ENCODE measurements at places on chromosomes 5 and 9.

GRCh38 chr5:130528474-130528873 is 624.2 kb downstream of the CHSY3 start:
- no peak for DNase-seq

DNA sequence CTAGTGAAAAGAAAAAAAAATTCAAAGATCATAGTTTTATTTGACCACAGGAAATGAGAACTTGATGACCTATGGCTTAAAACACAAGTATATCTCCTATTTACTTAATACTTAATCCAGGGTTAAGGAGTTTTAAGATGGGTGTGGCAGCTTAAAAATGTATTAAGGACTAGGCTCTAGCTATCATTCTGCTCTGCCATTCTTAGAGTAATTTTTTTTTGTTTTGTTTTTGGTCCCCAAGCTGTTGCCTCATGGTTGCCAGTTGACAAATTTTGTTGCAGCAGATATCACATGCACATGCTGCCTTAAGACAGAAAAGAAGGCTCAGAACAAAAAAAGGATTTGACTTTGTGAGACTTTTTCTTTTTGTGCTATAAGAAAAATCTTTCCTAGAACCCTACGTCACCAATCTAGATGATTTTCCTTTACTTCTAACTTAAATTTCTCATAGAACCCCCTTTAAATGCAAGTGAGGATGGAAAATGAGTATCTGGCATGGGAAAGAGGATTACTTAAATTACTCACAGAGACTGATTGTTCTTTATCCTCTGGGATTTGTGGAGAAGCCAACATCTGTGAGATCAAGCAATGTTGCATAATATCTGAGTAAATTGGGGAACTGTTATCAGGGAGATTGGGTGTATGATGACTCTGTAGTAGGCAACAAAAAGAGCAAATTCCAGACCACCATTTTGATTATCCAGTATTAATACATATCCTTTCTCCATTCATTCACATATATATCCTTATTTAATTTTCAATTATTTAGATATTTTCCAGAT is 364.7 kb upstream of the CD180 start:
- no peak for DNase-seq

DNA sequence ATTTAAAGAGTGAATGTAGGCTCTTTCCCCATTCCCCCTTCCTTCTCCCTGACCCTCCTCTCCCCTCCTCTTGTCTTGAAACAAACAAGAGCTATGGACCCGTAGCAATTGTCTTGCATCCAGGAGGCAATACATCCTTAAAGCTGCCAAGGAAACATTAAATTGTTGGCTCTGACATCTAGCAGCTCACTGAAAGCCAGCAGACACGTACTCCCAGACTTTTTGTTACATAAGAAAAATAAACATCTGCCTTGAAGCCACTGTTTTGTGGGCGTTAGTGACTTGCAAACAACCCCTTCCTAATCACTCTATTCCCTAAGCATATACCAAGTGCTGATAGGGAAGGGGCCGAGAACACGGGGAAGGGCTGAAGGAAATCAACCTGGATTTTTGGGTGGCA is 8.6 kb downstream of the SLC45A2 start:
- no peak for DNase-seq

GRCh38 chr9:88477300-88477751 is 57.7 kb upstream of the NXNL2 start:
- peak; percentile 90 for DNase-seq

GRCh38 chr9:82109626-82110025 is 121.1 kb downstream of the SPATA31D1 start:
- DNase-seq, result no peak

DNA sequence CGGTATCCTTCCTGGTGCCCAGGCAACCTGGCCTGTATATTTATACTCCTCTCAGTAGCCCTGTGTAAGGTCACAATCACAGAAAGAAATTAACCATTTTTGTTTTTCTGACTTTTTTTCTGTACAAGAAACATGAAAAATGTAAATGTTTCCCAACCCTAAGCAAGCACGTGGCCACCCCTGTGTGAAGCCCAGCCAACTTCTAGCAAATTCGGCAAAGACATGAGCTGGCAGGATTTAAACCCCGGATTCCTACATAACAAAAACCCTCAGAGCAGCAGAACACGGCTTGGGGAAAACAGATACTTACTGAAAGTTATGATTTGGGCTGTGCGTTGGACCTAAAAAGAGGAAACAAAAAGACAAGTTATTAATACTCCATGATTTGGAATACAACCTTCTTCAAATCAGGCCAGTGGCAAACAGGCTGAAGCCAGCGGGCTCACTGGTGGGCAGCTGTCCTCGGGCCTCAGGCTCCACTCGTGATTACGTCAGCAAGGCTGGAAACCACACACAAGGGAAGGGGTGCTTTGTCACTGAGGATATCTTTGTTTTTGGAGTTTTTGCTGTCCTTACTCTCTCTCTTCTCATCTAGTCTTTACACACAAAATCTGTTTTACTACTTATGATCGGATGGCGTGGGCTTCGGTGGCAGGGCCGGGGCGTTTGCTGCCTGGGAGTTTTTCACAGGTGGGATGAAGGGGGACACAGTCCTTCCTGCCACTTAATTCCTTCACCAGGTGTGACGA is 194.1 kb downstream of the ROR2 start:
- no peak for DNase-seq

- DNase-seq, result no peak
Measured at GRCh38 chr5:3276896-3277295, 318.7 kb upstream of the IRX1 start.

DNA sequence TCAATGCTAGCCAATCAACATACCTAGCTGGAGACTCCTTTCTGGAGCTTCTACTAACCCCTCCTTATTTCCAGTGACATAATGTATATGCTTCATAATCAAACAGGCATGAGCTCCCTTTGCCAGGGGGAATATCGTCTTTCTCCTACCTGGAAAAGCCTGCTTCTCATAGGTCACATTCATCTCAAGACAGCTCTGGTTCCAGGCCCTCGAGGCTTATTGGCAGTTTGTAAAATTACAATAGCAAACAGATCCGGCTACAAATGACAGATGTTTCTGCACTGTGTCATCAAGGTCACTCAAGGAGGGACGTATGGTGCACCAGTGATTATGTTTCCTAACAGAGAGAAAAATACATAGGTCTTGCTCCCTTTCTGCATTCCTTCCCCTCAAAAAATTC is 140.0 kb downstream of the SAXO1 start:
- DNase-seq, result no peak

- no peak for DNase-seq
Measured at GRCh38 chr5:73482383-73483136, 15.7 kb upstream of the BTF3 start.

DNA sequence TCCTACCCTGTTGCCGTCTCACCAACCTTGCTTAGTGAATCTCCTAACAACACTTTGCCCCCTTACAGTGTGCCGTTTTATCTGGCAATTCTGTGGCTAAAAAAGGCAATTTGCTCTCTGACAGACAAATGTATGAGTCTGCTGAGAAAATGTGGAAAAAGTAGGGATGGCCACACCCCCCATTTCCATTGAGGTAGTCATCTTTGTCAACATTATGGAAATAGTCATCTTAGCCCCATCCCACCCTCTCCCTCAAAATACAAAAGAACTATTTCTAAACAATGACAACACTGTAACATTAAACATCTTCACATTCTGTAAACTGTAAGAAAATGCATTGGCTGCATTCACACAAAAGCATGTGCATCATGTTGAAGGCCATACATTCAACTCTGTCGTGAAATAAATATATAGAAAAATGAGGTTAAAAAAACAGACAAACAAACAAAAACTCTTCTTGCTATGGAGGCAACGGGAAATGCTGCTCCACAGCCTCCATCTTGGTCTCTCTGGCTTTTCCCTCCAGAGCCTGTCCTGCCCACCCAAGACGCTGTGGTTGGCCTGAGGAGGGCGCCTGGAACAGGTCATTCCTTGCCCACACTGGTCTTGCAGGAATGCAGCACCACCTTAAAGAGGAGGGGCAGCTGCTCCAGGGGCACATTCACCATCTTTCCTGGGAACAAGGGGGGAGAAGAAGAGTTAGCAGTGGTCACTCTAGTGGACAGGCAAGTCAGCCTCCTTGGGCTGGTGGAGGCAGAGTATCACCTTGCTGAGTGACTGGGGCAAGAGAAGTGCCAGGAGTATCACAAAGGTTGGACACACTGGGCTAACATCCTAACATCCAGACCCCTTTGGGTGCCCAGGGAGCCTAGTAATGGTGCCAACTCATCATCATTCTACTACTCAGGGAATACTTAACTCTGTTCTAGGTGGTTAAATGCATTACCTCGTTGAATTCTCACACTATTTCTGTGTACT is 15.2 kb upstream of the NR5A1 start:
- no peak for DNase-seq

DNA sequence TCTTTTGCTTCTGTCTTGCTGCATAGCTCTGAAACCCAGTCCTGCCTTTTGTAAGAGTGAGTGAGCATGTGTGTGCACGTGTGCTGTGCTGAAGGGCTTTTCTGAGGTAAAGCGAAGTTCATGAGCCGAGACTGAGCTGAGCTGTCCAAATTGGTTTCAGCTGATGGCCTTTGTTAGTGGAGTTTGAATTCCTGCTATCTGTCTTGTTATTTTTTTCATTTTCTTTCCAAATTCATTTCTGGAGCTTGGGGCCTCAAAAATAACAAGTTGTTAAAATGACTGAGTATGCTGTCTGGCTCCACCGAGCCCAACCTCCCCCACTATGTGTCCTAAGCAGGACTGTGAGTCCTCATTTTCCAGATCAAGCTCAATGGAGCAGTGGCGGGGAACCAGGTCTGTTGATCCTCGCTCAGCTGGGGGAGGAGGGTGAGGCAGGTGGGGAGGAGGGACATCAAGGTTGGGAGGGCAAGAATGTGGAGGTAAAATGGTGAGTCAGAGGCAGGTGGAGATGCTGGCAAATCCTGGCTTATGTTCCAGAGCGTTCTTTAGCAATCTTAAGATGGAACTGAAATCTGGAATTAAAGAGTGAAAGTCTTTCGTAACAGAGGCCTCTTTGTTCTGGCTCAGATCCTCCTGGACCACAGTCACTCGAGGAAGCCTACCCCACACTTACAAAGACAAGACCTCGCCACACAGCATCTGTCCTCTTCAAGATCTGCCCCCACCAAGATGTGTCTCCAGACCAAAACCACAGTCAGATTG is 63.9 kb downstream of the SREK1 start:
- no peak for DNase-seq

DNA sequence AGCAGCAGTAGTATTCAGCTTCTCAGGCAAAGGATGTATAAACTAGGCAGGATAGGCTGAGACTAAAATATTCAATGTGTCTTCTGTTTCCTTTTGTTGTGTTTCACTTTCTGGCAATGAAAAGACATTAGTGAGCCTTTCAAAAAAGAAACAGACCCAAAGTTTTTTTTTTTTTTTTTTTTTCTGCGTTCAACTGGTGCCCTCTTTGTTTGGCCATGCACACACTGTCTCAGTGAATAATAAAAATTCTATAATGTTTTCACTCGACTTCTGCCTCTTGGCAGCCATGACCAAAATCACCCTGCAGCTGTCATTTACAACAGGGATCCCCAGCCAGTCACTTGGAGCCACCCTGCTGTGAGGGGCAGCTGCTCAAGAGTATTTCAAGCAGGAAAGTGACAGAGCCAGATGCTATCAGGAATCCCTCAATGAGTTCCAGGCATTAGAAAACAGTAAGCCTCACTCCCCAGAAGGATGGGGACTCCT is 44.0 kb upstream of the MAN2A1 start:
- no peak for DNase-seq
